Activated T-cell treated with anti-CD3 and anti-CD28 coated beads for 24 hours (primary cell): ENCODE measurements at places on chromosomes 1 and 21.

GRCh38 chr21:40164905-40165772 is 297.9 kb downstream of the PCP4 start:
- no peak for DNase-seq

DNA sequence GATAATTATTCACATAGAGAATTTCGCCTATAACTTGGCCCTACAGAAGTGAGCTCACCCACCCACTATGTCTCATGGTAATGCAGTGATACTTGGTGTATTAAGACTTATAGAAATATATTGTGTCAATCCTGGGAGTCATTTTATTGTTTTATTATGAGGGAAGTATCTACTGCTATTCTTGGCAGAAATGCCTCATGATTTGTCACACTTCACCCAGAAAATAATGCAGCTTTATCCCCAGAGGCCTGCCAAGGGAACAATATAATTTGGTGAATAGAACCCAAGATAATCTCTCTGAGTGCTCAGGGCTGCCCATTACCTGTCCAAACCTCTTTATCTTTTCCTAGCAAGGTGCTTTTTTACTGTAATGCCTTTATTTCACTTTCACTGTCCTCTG is 98.0 kb downstream of the ZP4 start:
- no peak for DNase-seq

GRCh38 chr1:20059847-20060246 is 10.1 kb upstream of the PLA2G5 start:
- DNase-seq, result no peak

DNA sequence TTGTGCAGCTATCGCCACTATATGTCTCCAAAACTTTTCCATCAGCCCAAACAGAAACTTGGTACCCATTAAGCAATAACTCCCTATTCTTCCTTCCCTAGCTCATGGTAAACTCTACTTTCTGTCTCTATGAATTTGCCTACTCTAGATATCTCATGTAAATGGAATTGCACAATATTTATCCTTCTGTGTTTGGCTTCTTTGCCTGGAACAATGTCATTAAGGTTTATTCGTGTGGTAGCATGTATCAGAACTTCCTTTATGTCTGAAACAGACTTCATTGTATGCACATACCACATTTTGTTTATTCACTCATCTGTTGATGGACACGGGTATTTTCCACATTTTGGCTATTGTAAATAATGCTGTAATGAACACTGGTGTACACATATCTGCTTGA is 40.7 kb upstream of the CD34 start:
- no peak for DNase-seq

DNA sequence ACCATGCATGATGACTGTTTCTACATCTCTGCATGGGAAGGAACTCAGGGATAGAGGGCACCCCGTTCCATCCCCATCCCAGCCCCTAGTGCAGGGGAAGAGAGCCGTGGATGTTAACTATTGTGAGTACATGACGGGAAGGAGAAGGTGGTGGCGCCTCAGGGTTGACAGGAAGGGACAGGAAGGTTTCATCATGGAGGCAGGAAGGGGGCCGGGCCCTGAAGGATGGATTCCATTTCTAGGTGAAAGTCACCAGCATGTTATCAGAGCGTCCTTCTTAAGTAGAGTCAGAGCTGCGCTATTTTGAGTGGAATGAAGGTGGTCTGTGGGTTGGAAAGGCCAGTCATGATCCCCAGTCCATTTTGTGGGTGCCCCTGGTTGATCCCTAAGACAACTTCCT is 25.1 kb upstream of the ZNF648 start:
- no peak for DNase-seq

- DNase-seq, result no peak
These were observed 4.8 kb downstream of the COX20 start for GRCh38 chr1:244840219-244840794.

- no peak for DNase-seq
These were observed 87.4 kb upstream of the CLDN14 start for GRCh38 chr21:36567216-36567885.

- DNase-seq, result no peak
These were observed 427.2 kb downstream of the USP25 start for GRCh38 chr21:16156841-16157489.

GRCh38 chr1:207673399-207673798 is 28.5 kb downstream of the CR1L start:
- DNase-seq, result no peak

DNA sequence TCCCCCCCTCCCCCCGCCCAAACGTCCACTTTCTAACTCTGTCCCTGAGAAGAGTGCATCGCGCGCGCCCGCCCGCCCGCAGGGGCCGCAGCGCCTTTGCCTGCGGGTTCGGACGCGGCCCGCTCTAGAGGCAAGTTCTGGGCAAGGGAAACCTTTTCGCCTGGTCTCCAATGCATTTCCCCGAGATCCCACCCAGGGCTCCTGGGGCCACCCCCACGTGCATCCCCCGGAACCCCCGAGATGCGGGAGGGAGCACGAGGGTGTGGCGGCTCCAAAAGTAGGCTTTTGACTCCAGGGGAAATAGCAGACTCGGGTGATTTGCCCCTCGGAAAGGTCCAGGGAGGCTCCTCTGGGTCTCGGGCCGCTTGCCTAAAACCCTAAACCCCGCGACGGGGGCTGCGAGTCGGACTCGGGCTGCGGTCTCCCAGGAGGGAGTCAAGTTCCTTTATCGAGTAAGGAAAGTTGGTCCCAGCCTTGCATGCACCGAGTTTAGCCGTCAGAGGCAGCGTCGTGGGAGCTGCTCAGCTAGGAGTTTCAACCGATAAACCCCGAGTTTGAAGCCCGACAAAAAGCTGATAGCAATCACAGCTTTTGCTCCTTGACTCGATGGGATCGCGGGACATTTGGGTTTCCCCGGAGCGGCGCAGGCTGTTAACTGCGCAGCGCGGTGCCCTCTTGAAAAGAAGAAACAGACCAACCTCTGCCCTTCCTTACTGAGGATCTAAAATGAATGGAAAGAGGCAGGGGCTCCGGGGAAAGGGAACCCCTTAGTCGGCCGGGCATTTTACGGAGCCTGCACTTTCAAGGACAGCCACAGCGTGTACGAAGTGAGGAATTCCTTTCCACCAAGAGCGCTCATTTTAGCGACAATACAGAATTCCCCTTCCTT is 158.1 kb downstream of the RUNX1 start:
- no peak for DNase-seq

DNA sequence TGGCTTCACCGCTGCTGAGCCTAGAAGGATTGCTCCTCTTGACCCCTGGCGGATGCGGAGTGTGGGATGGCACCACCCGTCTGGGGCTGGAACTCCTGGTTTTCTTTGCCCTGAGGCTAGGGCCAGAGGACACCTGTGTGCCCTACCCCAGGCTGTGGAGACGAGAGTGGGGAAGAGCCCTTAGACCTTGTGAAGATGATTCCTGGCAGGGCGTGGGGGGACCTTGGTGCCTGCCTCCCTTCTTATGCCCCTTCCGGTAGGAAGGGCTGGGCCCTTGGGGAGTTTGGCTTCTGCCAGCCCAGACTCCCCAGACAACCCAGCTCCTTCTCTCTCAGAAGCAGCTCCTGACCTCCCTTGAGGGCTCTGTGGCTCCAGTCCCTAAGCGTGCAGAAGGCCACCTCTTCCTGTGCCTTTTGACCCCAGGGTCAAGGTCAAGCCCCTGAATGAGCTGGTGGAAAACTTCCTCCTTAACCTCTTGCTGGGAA is 891 bp downstream of the RPS6KA1 start:
- no peak for DNase-seq

DNA sequence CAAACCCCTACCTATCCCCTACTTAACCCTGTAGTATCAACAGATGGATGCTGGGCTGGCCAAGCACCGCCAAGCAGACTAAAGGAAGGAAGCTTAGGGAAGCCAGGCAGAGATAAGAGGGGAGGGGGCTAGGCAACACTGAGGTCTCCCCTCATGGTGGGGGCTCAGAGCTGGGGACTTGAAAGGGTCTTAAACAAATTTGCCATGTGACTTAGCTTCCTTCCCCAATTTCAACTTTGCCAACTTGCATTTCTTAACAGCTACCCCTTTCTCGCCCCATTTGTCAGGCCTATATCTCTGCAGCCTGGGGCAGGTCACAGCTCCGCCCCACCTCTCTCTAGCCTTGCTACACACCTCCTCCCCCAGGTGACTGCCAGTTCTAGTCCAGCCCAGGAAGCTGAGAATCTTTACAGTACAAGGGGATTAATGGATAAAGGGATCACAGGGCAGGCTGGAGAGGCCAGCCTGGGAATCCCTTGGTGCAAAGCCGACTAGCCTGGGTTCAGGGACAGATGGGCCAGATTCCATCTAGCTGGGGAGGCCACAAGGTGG is 3.4 kb downstream of the KIF21B start:
- no peak for DNase-seq

GRCh38 chr1:177451191-177451590 is 280.4 kb downstream of the BRINP2 start:
- DNase-seq, result no peak

DNA sequence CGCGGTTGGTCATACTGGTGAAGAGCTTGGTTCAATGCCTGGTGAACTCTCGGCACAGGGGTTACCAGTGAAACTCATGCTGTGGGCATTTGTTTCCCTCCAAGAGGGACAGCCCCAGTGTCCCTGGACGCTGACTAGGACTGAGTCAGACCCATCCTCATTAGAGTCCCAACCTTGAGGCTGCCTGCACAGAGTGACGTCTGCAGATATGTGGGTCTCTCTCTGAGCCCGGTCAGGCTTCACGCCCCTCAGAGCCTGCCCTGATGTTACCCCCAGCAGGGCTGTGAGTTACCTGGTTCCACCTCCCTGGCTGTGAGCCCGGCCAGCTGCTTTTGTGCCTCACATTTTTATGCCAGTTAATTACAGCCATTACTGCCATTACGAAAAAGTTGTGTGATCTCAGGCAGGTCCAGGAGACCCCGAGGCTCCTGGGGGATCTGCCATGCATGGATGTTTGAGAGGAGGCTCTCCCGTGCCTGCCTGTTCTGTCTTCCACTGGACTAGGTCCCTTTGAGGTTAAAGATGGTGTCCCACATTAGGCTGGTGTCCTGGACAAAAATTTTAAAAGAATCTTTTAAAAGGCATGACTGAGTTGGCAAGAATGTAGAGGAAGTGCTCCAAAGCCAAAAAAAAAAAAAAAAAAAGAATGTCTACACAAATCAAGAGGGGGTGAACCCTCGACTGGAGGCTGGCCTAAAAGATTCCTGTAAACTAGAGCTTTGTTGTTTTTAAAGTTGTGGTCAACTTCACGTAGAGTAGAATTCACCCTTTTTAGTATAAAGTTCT is 36.6 kb upstream of the PADI1 start:
- no peak for DNase-seq

- no peak for DNase-seq
These were observed 116.3 kb upstream of the C1orf21 start for GRCh38 chr1:184270556-184270955.

GRCh38 chr1:245466261-245466660 is 311.5 kb downstream of the KIF26B start:
- DNase-seq, result no peak

GRCh38 chr1:10969267-10969970 is 43.0 kb upstream of the TARDBP start:
- DNase-seq, result no peak
